Posterior cingulate gyrus (tissue), 11 donors: ENCODE measurements at places on chromosomes 1 and 21.

DNA sequence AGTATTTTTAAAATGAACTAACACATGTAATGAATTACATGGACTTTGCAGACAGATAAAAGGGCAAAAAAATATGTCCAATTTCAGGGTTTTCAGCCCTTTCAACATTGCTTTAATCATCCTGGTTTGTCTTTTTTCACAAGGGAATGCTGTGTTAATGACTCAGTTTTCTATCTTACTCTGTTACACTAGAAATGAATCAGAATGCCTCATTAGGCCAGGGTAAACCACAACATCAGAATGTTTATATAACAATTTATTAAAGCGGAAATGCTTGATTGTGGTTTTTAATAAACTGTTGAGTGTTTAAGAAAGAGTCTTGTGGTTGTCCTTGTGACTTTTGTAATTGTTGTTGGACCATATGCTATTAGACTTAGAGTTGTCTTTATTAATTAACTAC, 13.5 kb downstream of the GORAB start:
- no peak for DNase-seq

DNA sequence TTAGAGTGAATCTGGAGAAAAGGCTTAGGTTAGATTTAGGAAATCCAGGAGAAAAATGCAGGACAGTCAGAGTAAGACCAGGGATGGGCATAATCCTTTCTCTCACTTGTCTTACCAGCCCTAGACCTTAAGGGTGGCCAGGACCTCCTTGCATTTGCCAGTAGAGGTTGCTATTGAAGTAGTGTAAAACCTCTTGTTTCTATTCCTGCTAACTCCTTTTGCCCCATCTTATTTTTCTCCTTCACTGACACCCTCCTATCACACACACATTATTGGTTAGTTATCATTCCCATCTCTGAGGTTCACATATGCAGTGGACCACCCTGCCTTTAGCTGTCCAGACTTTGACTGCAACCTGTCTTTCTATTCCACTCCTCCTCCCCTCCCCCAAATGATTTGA, 75.0 kb upstream of the MACF1 start:
- DNase-seq: no peak

GRCh38 chr21:38492007-38492406, 6.3 kb downstream of the ERG start:
- DNase-seq: no peak

- no peak for DNase-seq
Observed at GRCh38 chr21:46424621-46425020, 34.1 kb upstream of the DIP2A start.

DNA sequence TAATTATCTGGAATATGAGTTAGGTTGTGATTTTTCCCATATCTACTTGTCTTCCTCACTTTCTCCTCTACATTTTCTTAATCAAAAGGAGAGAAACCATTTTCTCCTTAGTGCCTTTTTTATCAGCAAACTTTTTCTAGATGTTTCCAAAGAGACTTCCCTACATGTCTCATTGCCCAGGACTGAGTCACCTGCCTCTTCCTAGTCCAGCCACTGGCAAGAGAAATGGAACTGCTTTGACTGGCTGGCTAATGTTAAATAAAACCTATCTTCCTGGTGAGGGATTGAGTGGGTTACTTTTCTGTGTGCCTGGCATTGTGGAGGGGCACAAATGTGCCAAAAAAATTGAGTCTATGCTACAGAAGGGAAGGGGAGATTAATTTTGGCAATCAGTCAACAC, 52.1 kb upstream of the CD5L start:
- DNase-seq: no peak

GRCh38 chr1:235942979-235943575, 76.4 kb upstream of the LYST start:
- no peak for DNase-seq

DNA sequence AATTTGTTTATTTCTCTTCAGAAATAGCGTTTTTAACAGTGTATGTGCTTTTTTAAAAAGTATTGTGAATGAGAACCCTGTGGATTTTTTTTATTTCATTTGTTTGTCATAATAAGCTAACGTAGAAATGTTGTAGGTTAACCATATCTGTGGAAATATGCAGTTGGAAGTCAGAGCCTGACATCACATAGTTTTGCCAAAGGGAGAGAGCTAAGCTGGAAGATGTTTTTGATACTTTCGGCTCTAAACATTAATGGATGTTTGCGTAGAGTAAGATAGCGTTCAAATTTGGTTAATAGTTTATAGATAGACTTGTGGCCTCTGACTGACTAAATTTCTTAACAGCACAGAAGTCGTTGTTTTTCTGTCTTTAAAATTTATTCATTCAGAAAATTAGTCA, 47.4 kb upstream of the ANGPTL1 start:
- no peak for DNase-seq

GRCh38 chr1:99788896-99789295, 22.5 kb upstream of the FRRS1 start:
- DNase-seq: no peak

GRCh38 chr1:239733995-239734394, 347.6 kb downstream of the CHRM3 start:
- no peak for DNase-seq
